H7 (cell line): ENCODE measurements at places on chromosomes 6 and 20.

DNA sequence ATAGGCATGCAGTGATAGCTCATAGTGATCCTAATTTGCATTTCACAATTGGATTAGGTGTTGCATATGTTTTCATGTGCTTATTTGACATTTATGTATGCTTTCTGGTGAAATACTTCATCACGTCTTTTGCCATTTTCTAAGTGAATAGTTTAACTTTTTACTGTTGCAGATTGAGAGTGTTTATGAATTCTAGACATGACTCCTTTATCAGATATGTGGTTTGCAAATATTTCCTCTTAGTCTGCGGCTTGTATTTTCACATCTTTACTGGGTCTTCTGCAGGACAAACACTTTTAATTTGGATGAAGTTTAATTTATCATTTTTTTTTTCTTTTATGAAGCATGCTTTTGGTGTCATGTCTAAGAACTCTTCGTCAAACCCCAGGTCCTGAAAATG, 39.2 kb downstream of the CCN2 start:
- DNase-seq: no peak

GRCh38 chr6:101907356-101908217, 514.1 kb downstream of the GRIK2 start:
- no peak for DNase-seq

DNA sequence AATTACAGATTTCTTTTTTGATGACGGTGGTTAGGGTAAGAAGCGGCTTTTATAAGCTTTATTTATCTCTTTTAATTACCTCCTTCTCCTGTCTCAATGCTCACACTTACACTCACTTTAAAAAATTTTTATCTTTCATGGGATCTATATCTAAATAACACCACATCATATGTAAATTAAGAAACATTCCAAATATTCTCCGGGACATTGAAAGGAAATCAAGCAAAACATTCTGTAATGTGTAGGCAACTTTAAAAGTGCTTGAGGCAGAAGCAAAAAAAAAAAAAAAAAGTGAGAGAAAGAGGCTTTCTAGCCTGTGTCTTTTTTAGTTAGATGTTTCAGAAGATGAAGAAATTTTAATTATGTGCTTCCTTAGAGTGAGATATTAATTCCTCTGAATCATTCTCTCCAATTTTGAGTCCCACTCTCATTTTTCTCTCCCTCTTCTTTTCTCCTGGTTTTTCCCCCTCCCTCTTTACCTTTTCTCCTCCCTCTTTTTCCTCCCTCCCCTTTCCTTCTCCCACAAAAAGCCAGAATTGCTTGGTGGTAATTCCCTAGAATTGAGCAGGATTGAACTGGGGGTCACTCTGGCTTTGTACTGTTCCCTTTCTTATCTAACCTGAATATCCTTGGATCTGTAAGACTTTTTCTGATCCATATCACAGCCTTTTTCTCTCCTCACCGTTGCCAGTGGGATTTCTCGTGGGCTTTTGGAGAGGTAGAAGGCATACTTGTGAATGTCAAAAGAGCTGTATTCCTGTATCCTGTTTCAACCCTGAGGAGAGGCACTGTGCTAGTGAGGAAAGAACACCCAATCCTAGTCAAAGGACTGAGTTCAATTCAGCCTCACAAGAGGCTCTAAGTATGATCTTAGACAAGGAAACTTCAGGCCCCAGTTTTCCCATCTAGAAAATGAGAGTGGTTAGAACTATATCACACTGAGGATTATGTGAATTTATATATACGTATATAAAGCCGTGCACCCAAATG, 30.4 kb downstream of the KCNQ5 start:
- no peak for DNase-seq

DNA sequence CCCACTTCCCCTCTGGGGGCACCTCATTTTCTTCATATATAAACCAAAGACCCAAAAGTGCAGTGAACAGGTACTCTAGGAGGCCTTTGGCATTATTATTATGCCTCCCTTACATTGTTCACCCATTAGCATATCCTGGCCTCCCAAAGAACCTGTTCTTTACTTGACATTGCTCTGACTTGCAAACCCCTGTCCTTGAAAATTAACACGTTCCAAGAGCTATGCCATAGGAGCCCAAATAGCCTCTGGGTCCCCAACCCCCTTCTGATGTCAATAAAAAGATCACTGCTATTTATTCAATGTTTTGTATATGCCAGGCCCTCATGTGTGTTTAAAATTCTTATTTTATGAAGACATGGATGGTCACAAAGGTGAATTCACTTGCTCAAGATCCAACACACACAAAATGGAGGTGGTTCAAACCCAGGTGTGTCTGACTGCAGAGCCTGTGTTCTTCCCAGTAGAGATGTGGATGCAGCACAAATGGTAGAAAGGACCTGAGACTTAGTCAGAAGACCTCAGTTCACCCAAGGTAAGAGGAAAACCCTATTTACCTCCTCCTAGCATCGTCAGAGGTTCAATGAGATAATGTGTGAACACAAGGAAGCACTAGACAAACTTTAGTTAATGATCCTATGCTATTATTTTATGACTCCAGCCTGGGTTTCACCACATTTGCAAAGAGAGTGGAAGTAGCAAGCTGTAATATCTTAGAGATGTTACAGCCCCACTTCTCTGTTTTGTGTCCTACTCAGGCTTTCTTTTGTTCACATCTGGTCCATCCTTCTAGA, 36.6 kb downstream of the BCL2L1 start:
- no peak for DNase-seq

DNA sequence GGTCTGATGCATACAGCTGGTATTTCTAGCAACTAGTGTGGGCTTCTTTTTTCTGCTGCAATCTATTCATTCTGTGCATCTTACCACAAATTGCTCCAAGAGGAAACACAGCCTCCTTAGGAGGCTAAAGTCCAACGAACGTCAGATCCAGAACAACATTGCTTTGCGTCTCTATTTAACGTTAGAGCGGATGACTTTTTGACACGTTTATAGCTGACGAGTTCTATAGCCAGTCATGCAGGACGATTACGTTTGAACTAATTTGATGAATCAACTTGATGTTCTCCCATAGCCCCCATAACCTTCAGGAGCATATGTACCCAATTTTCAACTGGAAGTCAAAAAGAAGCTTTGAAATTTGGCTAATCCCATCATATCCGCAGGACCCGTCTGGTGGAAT, 59.9 kb downstream of the TSHZ2 start:
- DNase-seq: no peak

GRCh38 chr20:15656124-15656523, 917.1 kb downstream of the KIF16B start:
- no peak for DNase-seq

GRCh38 chr6:149860834-149861602, 3.1 kb downstream of the LRP11 start:
- DNase-seq: no peak

- no peak for DNase-seq
These were observed 91.2 kb upstream of the SCP2D1 start for GRCh38 chr20:18722371-18722770.

GRCh38 chr6:134753001-134753400, 196.9 kb downstream of the ALDH8A1 start:
- no peak for DNase-seq

- no peak for DNase-seq
These were observed 197.3 kb upstream of the PROKR2 start for GRCh38 chr20:5513975-5514516.

GRCh38 chr6:13808801-13809200, 5.6 kb downstream of the MCUR1 start:
- DNase-seq: no peak

DNA sequence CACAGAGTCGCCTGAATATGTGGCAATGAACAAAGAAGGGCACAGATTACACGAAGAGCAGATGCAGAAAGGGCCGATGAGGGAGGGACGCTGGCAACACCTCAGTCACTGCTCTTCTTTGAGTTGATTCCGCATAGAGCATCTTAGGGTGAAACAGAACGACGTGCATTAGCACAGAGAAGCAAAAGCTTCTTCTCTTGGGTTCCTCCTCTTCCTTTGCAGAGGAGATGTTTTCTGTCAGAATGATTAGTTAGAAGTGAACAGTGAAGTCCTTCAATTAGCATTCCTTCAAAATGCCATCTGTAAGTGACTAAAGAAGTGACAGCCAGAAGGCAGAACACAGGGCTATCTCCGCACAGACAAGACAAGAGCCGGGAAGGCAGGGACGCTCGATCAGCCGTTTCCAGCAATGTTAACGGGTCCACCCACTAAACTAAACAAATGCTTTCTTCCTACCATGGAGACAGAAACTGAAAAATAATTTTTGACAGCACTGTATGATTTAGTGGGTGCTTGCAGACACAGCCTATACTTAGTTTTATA, 219.8 kb upstream of the AGPAT4 start:
- no peak for DNase-seq

DNA sequence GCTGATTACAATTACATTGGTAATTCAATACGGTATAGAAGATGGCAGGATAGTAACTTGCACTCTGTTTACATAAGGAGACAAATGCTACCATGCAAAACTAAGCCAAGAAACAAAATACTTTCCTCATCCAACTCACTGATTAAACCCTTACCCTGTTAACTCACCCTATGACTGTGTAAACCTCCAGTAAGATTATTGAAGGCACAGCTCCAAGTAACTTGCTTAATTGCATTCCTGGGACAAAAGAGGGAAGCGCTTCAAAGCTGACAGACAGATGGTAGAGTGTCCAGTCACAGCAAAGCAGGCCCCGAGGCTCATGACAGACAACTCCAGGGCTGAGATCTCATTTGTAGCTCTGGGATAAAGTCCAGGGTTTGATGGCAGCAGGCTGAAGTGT, 6.9 kb upstream of the KIF16B start:
- DNase-seq: no peak

DNA sequence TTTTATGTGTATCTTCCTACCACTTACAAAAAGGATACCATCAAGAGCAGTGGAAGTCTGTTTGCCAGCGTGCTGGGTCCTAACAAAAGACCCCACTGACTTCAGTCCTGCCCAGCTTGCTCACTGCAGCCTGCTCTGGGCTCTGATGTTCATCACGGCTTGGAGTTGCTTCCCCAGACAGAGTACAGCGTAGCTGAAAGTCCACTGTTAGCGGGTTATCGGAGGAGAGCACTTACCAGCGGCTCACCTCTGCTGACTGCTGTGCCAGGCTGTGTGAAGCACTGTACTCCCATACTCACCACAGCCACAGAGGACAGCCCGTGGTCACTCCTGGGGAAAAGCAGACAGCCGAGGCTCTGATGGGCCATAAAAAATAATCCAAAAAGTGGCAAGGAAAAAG, 40.2 kb downstream of the CTCFL start:
- no peak for DNase-seq

DNA sequence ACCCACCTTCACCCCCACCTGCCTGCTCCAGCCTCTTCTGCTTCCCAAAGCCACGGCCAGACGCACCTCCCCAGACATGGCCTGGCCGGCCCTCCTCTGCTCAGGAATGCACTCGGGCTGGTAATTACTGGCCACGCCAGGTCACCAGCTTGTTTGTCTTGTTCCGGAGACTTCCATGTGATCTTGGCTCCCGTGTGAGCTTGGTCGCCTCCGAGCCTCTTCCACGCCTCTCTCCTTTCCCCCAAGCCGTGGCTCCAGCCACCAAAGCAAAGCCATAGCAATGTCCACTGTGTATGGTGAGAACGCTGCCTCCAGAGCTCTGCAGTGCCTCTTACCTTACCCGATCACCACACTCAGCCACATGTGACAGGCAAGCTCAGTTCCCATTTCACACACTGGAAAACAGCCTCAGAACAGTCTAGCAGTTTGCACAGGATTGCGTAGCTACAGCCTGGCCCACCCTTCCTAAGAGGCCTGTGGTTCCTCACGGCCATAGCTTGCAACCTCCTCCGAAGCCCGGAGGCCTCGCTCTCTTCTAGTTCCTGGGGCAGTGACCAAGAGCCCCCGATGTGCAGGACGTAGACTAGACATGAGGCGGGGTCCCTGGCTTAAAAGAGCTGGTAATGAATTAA, 48.1 kb upstream of the AFDN start:
- DNase-seq: no peak

GRCh38 chr6:12941422-12941821, 224.9 kb downstream of the PHACTR1 start:
- no peak for DNase-seq

DNA sequence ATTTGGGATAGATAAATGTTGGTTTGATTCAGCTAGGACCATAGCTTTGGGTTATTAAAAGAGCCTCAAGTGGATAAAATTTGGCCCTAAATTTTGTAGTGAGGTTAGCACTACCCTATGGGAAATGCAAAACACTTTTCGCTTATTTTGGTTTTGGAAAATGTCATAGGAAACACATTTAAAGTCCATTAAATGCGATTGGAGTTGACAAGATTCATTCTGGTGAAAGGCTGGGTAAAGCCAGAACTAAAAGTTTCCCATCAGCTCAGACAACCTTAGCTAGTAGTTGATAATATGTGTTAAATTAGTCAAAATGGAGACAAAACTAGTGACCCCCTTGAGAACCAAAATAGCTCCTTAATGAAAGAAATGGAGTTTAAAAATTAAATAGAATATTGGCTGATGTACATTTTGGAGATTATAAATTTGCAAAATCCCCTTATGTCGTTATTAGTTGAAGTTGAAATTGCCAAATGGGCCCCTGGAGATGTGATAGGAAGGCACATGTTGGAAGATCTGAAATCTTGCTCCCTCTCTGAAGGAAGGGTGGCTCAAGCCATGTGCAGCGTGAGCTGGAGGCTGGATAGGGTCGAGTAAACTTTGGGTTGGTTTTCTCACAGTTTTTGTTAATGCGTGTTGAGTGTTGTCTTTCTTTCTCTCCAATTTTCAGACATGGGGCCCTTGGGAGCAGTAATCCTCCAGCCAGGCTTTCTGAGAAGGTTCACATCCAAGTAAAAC, 72.8 kb downstream of the CD83 start:
- no peak for DNase-seq

DNA sequence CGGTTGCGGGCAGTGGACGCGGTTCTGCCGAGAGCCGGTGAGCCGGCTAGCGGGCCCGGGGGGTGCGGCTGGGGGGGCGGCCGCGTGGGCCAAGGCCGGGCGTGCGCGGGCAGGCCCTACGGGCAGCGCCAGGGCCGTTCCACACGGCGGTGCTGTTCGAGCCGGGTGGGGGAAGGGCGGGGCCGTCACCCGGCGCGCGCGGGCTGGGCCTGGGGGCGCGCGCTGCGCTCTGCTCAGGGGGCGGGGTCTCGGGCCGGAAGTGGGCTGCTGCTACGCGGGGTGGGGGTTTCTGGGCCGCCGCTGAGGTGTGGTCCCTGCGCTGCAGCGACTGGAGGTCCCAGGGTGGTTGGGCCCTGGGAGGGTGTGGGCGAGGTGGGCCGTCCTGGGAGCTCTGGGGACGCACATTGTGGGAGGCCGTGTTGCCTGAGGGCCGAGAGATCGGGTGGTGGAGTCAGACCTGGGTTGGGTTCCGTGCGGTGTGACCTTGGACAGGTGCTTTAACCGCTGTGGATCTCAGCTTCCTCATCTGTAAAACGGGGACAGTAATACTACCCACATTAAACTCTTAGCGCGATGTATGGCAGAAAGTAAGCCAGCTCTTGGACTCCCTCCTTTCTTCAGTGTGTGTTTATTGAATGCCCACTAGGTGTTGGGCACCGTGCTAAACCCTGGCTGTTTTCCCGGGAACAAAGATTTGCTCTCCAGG, 391 bp downstream of the MAPRE1 start:
- DNase-seq: peak; percentile 96

GRCh38 chr6:170378502-170378901, 71.9 kb downstream of the FAM120B start:
- DNase-seq: no peak

DNA sequence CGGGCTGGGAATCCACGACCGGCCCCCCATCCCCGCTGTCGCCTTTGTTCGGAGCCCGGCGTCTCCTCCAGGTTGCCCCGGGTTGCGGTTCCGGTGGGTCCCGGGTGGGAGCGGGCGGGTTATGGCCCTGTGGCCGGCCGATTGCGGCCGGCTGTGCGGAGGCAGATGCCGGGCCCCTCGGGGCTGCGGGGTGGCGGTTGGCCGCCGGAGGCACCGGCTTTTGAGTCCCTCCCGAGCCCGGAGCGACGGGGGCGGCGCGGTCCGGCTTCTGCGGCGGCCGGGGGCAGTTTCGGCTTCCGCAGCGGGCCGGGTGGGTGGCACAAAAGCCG, 431 bp downstream of the LOC128125822 start:
- peak; percentile 46 for DNase-seq
